ENCODE measurements at places on chromosomes 16 and 17. TPM values are rescaled to one million over a fixed set of nuclear protein-coding genes. Genes with fewer than 3 reads are reported as not detected.

KRTAP9-4 gene
- not detected for total RNA-seq

TM4SF5 gene
- total RNA-seq = not detected

RDM1 gene
- 0.47 TPM for total RNA-seq

ARHGDIG gene
- 1.2 TPM for total RNA-seq

IRX3 gene
- 1.0 TPM for total RNA-seq

C16orf92 gene
- not detected for total RNA-seq

KRTAP16-1 gene
- total RNA-seq = 0.05 TPM

OR3A3 gene
- total RNA-seq = not detected

NECAB2 gene
- not detected for total RNA-seq

DPEP2 gene
- 2.9 TPM for total RNA-seq

LRRC37B gene
- total RNA-seq = 17.0 TPM

SOX8 gene
- total RNA-seq = 0.33 TPM

KRT39 gene
- not detected for total RNA-seq

SULT1A2 gene
- total RNA-seq = not detected

SEPTIN12 gene
- not detected for total RNA-seq

MYCBPAP gene
- total RNA-seq = 0.42 TPM

ABCA9 gene
- 3.3 TPM for total RNA-seq

CD300E gene
- not detected for total RNA-seq

SLC12A3 gene
- total RNA-seq = not detected

TSC2 gene
- 40.8 TPM for total RNA-seq

SMARCE1 gene
- total RNA-seq = 91.9 TPM

SETD1A gene
- total RNA-seq = 5.3 TPM

PAQR4 gene
- total RNA-seq = 9.4 TPM

ENKD1 gene
- total RNA-seq = 20.1 TPM

FAM171A2 gene
- total RNA-seq = 7.0 TPM

ABCC11 gene
- not detected for total RNA-seq

G6PC1 gene
- not detected for total RNA-seq

HEATR9 gene
- total RNA-seq = not detected

OR2C1 gene
- not detected for total RNA-seq

TBC1D3E gene
- total RNA-seq = not detected
